NCI-H524 treated with DMSO at 0.1 percent for 48 hours (cell line): ENCODE measurements at places on chromosomes 5 and 9.
A peak's percentile ranks its signal among the peaks of the same experiment; 100 is the strongest.

- no peak for DNase-seq
Measured at GRCh38 chr5:81247441-81247972, 14.4 kb downstream of the CKMT2 start.

DNA sequence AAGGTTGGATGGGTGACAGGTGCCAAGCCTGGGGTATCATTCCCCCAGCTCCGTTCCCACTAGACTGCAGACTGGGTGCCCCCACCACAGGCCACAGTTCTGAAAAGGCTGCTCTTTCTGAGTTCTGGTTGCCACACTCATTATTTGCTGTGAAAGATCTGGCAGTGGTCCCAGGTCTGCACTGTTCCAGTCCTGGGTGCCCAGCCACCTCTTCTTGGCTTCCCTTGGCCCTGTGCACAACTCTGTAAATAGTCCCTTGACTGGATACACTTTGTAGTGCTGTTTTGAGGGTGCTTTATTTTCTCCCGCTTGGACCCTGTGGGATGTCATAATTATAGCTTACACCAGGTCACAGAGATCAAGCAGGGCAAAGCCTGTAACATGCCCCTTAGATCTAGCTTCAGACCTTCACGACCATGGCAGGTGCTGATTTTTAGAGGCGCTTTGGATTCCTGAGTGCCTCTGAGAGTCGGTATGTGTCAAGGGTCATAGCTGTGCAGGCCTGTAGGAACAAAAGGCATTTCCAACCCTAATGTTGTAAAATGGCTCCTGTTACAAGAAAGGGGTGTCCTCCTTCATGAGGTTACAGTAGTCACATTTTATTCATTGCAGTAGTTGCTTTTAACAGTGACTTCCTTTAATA is 344.9 kb downstream of the ICE1 start:
- no peak for DNase-seq

DNA sequence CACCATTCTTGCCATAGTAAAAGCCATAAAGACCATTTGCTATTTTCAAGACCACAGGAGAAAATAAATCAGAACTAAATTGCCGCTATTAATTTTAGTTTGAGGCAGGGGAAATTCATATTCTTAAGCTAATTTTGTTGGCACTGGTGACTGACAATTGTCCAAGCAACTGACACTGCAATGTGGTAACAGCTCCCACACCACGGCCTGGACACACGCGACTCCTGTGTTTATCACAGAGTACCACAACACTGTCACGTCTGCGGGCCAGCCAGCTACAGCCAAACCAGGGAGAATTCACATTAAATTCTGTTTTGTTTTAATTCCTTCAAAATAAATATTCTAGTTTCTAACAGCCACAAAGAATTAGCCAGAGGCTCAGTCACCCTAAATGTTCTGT is 481.9 kb downstream of the CTNND2 start:
- no peak for DNase-seq

GRCh38 chr5:138711811-138712210 is 41.4 kb upstream of the CTNNA1 start:
- no peak for DNase-seq

- peak; percentile 41 for DNase-seq
Measured at GRCh38 chr5:178471711-178472110, 118.5 kb downstream of the COL23A1 start.

GRCh38 chr5:153879596-153879995 is 159.1 kb downstream of the FAM114A2 start:
- DNase-seq, result peak; percentile 60

- no peak for DNase-seq
Measured at GRCh38 chr9:110984890-110985437, 53.3 kb downstream of the LPAR1 start.

DNA sequence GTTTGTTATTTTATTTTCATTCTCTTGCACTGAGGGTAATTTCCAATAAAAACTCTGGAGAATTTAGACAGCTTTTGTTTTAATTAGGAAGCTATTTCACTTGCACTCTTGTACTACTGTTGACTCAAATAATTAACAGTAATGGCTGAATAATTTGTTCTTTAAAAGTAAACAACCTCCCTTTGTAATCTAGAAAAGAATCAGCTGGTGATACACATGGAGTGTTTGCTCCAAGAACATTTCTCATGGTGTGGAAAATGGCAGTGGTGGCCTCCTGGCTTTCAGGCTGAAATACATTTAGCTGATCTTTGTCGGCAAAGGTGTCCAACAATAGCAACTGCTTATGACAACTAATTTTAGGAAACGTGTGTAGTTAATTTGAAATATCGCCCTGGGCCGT is 129.4 kb downstream of the C9orf152 start:
- DNase-seq, result no peak

GRCh38 chr9:134989206-134990065 is 71.7 kb upstream of the FCN1 start:
- no peak for DNase-seq

GRCh38 chr9:112624711-112625707 is 92.9 kb downstream of the INIP start:
- no peak for DNase-seq

DNA sequence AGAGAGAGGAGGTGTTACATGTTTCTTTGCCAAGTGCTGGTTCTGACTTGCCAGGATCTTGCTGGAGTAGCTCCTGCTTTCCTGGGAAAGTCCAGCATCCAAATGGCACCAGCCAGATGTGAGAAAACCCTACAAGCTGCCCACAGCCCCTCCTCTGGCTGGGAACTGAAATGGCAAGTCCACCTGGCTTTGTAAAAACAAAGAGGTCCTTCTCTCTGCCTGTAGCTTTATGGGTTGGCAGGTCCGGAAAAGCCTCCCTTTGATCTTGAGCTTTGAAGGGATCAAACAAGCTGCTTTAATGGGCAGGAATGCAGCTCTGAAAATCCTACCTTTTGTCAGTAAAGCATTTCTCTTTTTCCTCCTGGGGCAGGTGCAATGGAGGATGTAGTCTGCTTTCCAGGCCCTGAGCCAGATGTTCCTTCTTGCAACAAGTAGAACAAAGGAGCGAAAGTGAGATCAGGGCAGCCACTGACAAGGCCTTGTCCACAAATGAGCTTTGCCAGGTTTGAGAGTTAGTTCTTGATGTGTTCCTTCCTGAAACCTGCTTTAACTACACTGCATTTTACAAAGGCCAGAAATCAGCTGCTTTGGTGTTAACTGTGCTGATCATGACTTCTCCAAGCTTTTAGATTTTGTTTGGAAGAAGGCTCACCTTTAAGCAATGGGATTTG is 456.7 kb downstream of the ZNF608 start:
- DNase-seq, result no peak

DNA sequence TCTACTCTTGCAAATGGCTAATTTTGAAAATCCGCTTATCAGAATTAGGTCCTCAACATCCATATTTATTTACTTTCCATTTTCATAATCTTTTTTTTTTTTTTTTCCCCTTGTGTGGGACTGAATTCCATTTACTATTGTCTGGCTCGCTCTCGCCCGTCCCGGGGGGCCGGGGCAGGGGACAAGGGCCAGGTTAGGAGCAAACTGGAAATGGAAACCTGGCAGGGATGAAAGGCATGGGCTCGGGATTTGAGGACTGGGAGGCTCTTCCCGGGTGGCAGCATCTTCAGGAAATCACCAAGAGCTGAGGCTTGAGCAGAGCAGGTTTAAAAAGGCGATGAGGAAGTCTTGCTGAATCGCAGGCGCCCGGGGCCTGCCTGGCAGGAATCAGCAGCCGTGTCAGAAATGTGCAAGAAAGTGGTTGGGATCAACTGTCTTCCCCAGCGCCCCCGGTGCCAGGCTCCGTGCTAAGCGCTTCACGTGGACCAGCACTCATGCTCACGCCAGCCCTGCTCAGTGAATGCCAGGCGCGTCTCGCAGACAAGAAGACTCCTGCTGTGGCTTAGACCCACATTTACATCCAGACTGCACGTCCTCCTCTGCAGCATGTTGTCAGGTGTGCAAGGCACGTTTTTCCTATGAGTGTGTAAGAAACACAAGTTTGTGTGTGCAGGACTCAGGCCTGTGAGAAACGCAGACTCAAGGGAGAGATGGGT is 66.3 kb upstream of the UNC5A start:
- DNase-seq, result no peak

DNA sequence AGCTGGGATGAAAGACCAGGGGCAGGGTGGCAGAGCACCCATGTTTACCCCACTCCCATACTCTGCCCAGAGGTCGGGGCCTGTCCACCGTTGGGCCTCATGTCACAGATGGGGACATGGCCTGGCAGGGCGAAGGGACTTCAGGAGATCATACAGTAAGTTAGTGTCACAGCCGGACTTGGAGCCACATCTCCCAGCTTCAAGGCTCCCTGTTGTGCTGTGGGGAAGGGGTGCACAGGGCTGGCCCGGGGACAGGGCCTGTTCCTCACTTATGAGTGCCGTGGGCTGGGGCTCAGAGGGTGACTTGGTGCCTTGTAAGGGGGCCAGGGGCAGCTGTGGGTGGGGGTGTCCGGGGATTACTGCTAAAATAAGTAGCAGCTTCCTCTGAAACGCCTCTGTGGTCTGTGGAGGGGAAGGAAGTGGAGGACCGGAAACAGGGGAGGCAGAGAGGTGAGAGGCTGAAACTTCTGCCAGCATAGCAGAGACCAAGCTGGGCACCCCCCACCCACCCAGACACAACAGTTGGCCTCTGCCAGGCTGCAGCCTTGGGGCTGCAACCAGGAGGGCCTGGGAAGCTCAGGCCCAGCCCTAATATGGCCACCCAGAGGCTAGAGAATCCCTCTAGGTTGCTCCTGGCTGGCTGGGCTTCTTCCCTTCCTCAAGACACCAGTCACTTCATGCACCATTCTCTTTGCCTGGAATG is 41.1 kb upstream of the NEK6 start:
- DNase-seq, result no peak

GRCh38 chr9:110133608-110134210 is 74.2 kb downstream of the C9orf152 start:
- DNase-seq, result no peak

DNA sequence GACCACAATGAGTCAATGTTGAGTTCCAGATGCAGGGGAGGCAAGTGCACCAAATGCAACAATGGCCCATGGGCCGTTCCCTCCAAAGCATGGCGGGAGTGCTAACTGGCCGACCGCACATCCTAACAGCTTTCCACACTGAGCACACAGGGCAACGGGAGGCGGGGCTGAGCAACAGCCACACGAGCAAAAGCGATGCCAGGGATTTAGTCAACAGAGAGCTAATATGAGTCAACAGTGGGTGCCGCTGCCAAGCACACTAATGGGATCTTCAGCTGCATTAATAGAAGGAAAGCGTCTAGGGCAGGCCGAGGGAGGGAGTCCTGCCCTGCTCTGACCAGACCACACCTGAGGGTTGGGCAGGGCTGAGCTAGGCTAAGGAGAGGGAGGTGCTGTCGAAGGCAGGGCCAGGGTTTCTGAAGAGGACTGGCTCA is 4.6 kb downstream of the EPB41L4B start:
- peak; percentile 79 for DNase-seq

DNA sequence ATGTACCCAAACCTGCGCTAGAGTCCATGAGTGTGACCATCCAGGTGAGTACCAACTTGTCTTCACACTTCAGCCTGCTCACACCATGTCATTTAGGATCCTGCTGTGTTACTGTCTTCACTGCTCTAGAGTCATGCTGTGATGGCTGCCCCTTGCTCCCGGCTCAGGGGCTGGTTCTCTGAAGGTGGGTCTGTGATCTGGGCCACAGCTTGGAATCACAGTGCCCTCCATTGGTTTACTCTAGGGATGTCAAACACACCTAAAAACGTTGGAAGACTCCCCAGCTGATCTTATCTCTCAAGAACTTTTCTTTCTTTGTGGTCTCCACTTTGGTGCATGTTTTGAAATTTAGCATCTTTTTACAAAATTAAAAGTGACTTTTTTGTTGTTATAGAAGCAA is 53.8 kb downstream of the NFX1 start:
- DNase-seq, result no peak

GRCh38 chr5:112668911-112669310 is 68.8 kb upstream of the APC start:
- no peak for DNase-seq

GRCh38 chr9:106104887-106105286 is 410.5 kb downstream of the TMEM38B start:
- DNase-seq, result no peak

GRCh38 chr5:68260467-68260866 is 44.9 kb downstream of the PIK3R1 start:
- DNase-seq, result no peak

GRCh38 chr9:120394058-120394669 is 185.8 kb downstream of the CDK5RAP2 start:
- DNase-seq, result no peak

DNA sequence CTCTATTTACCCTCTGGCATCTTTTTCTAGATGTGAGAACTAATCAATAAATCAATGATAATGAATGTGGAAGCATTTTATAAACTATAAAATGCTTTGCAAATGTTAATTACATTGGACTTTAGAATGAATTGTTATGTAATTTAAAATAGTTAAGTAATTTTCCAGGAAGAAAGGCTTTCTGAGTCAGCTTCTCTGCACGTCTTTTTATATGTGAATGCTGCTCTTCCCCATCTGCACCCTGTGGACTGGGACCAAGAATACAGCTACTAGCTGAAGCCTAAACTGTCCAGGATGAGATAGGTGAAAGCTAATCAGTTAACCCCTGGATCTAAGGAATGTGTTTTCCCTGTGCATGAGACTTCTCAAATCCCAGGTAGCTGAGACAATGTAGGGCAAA is 292.9 kb downstream of the NR3C1 start:
- no peak for DNase-seq

- DNase-seq, result no peak
Measured at GRCh38 chr9:28086881-28087280, 513.6 kb upstream of the C9orf72 start.

DNA sequence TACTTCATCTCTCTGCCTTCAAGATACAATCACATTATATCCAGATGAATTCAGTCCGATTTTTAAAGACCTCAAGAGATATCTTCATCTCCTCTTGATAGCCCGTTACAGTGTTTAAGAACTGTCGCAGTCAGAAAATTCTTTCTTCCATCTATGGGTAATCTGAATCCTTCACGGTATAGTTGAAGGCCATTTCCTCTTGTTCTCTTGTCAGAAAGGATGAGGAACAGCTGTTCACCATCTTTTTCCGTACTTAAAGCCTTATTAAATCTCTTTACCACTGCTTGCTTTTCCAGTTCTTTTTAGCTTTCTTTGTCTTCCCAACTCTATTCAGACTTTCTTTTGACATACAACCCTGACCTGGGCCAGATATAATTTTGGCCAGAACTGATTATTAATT is 121.8 kb downstream of the XRCC4 start:
- DNase-seq, result peak; percentile 49

DNA sequence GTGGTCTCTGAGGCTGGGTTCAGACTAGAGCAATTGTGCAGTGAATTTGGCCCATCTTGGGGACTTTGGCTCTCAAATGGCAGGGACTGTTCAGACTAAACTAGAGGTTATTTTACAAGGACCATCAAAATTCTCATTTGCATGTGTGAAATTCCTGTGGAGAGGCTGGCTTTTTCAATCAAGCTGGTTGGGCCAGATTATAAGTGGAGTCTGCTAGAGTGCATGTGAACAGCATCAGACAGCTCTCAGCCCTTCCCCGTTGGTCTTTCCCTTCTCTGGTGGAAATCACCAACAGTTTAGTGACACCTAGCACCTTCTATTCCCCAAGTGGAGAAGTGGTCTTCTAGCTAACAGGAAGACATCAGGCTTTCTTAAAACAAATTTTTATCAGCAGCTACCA is 301.3 kb downstream of the CWC27 start:
- DNase-seq, result no peak
